ENCODE measurements at places on chromosomes 7 and 10.

GRCh38 chr10:11468126-11468742 lies 143.2 kb downstream of the USP6NL start:
- DNase-seq = no peak

DNA sequence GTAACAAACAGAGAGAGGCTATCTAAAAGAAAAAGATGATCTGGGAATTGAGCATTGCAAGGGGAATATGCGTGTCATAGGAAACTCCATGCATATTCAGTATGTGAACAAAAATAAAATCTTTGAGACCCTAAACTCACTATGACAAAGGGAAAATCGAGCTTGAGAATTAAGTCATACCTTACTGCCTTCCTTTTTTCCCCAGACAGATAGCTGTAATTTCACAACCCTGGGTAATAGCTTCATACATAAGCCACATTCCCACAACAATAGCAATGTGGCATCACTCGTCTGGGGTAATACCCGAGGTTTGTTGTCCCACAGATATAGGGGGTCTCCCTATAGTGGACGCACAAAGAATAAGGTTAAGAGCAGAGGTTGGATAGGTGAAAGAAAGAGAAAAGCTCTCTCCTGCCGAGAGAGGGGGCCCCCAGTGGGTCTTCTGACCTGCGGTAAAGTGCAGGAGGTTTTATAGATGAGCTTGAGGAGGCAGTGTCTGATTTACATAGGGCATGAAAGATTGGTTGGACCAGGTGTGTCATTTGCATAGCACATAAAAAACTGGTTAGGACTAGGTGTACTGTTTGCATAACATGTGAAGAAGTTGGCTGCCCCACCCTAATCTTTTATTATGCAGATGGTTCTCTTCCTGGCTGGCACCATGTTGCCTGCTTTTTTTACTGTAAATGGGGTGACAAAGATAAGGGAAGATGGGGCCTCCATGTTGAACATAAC lies 11.6 kb downstream of the CYP3A43 start:
- no peak for DNase-seq

DNA sequence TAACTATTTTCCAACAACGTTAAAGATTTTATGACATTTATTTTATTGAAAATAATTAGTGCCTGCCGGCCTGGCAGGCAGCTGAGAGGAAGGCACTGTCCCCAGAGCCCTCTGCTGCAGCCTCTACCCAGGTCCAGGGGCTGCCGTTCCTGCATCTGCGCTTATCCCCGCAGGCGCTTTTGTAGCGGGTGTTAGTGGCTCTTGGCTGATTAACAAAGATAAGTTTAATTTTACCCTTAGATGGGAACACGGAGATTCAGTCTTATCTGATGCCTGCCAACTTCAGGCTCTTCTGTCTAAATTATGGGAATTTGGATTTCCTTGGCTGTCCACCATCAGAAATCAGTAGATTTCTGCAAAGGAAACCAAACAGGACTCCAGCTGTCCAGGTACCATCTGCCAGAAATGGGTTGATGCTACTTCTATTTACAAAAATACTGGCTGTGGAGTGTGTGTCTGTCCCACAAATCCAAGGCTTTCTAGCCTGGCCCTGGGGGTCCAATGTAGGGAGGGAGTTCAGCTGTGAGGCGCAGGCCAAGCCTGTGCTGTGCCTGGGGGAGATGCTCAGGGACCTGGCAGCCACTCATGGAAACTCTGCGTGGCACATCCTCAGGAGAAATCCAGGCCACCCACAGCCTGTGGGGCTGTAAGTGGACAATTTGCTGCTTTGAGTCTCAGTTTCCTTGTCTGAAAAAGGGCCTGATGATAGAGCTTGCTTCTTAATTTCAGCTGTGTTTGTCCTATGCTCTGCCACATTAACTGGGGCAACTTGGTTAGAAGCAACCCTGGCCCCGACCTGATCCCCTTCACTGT lies 62.0 kb upstream of the IGFBP3 start:
- no peak for DNase-seq

DNA sequence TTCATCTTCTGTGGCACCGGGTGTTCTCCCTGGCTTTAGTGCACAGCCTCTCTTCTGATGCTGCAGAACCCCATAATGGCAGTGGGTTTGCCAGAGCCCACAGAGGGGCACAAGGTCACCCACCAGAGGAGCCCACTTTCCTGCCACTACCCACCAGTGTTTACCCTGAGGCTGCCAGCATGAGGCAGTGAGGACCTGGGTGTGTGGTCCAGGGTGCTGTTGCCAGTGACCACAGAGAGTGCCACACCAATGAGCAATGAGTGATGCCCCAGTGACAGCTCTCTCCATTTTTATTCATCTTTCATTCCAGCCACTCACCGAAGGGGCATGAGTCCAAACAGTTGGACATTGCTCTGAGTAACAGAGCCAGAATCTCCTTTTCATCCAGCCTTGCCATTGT lies 34.8 kb downstream of the MTURN start:
- no peak for DNase-seq

DNA sequence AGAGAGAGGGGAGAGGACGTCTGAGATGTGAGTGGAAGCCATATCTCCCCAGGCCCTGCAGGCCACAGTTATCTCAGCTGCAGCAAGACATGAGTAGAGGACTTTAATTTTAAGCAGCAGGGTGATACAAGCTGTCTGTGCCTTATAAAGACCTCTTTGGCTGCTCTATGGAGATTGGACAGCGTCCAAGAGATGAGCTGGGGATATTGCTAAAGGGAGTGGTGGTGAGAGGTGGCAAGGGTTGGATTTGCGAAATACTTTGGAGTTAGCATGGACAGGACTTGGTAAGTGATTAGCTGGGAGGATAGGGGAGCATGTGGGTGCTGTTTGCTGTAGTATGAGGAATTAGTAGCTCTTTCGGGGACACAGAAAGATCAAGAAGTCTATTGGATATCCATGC lies 191.8 kb downstream of the CACNB2 start:
- DNase-seq = no peak

GRCh38 chr10:114310346-114310745 lies 71.3 kb downstream of the VWA2 start:
- no peak for DNase-seq

GRCh38 chr10:44180321-44181168 lies 204.4 kb downstream of the CXCL12 start:
- no peak for DNase-seq

DNA sequence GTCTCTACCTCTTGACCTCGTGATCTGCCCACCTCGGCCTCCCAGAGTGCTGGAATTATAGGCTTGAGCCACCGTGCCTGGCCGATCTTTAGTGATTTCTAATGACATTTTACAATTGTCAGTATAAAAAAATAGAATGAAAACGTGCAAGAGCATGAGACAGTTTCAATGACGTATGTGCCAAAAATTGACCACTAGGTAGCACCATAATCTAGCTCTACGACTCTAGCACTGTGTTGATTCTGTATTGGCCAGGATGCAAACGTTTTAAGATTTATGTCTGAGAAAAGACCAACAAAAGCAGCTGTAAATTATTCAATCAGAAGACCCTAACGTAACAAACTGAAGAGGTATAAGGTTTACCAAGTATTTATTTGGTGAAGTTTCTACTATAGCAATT lies 25.4 kb upstream of the EXOC6 start:
- no peak for DNase-seq

DNA sequence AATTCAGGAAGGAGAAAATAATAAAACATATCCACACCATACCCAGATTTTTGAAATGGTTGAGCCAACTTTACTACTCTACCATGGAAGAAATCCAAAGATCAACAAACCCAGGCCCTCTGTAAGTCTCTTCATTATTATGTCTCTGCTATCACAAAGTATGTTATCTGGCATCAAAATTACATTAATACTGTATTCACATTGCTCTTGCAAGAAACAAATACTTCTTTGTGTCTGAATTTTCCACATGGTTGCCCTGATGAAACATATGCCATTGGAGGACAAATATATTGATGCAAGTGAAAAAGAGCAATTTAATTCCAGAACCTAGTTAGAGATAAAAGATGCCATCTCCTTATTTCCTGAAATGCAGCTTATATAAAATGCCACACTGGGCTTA lies 204.0 kb downstream of the FZD1 start:
- no peak for DNase-seq

- DNase-seq = no peak
Measured at GRCh38 chr10:24463611-24464426, 254.9 kb downstream of the KIAA1217 start.

DNA sequence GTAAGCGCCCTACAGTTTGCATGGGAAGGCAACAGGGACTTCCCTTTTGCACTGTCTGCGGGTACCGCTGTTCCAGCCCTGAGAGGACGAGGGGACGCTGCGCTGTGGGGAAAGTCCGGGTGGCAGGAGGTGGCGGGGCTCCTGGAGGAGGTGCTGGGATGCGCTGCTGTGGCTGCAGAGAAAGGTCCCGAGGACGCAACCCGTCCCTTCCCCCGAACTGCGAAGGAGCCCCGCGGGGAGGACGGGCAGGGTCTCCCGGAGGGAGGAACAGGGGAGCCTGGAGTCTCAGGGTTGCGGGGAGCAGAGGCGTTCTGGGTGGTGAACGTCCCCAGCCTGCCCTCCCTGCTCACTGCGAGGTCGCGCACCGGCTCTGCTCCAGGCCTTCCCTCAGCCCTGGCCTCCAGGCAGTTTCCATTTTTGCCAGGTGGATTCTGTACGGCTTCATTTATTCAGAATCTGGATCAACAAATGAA lies 91.6 kb downstream of the CXCL12 start:
- DNase-seq = no peak

GRCh38 chr7:128872394-128872824 lies 9.8 kb downstream of the ATP6V1F start:
- no peak for DNase-seq

DNA sequence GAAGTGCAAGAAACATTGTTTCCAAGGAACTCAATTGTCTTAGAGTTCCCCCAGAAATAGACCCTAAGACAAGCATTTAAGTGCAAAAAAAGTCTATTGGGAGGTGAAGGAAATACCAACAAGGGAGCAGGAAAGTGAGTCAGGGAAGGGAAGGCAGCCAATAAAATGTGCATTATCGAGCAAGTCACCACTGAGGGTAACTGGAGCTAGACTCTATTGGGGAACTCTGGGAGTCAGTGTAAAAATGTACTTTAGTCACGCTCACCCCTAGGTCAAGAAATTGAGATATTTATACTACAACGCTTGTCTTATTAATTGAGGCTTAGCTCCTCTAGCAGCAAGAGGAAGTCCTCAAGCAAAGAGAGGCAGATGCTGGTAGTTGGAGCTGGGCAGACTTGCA lies 137.7 kb downstream of the RTKN2 start:
- DNase-seq = no peak

GRCh38 chr7:41206267-41206666 lies 496.6 kb downstream of the INHBA start:
- DNase-seq = no peak

DNA sequence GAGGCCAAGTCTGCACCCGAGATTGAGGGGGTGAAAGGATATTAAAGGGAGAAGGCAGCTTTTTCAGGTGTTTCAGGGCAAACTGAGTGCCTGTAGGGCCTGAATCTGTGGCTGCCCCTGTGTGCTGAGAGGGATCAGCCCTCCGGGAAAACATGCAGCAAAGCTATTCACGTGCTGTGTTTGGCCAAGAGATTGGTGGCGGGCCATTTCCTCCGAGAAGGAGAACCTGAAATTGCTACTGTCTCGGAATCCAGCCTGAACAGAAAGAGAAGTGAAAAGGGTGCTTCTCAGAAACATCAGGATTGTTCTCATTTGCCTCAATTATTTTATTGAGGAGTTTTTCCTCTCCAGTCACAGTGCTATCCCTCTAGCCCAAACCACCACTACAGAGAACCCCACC lies 16.0 kb downstream of the GIMAP5 start:
- DNase-seq = no peak

GRCh38 chr7:95772771-95773581 lies 622 bp downstream of the DYNC1I1 start:
- no peak for DNase-seq

DNA sequence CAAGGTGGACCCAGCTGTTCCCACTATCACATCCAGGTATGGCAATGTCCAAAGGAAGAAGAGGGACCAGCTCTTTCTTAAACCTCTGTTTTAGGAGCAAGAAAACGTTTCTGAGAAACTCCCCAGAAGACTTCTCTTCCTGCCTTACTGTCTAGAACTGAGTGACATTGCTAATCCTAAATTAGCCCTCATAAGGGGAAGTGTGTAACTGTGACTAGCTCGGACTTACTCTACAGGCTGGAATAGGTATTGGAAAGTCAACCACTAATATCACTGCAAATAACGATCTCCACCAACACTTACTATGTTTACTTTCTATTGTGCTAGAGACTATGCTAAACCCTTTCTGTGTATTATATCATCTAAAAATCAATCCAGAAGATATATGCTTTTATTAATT lies 49.9 kb upstream of the RELN start:
- DNase-seq = no peak

GRCh38 chr7:93933156-93933555 lies 11.6 kb downstream of the GNG11 start:
- DNase-seq = no peak

GRCh38 chr10:5419466-5420094 lies 7.2 kb downstream of the NET1 start:
- no peak for DNase-seq

GRCh38 chr7:11707606-11708193 lies 124.3 kb downstream of the THSD7A start:
- no peak for DNase-seq

- no peak for DNase-seq
Measured at GRCh38 chr7:48112401-48113165, 23.5 kb downstream of the UPP1 start.

- no peak for DNase-seq
Measured at GRCh38 chr7:92633211-92633906, 43.2 kb upstream of the FAM133B start.

DNA sequence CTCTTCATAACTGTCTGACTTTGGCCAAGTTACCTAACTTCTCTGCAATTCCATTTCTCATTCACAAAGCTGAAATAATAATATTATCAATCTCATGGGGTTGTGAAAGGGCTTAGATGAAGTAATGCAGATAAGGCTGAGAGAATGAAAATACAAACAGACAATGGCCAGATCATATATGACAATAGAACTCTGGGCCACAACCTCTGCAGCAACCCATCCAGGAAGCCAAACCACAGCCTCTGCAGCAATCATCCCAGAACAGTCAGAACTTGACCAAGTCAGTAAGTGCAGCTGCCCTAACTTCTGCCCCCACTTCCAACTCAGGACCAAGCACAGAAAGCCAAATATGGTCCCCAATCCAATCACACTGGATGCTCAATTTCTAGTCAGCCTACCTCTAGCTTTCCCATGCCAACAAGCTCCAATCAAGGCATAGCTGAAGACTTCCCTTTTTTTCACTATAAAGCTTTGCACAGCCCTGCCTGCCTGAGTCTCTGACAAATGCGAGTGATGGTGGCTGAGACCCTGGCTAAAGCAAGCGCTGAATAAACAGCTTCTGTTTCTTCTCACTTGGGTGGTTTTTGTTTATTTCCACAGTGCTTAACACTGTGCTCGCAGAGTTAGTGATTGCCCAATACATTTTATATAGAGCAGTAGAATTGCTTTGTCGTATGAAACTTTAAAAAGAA lies 34.8 kb upstream of the TNPO3 start:
- DNase-seq = no peak

GRCh38 chr7:137507096-137507495 lies 163.6 kb upstream of the PTN start:
- DNase-seq = no peak

DNA sequence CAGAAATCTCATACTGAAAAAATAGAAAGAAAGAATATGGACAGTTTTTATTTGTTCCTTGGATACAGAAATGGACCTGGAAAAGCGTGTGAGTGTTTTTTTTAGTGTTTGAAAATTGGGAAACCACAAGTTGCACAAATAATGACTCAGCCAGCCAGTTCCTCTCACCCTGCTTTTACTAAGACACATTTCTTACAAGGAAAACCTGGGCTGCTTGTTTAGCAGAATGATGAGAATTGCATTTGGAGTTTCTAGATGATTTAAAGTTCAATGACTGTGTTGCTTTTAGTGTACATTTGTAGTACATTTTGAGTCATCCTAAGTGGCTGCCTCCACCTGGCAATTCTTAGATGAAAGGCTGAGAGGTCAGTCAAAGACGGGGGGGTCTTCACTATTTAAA lies 218.7 kb downstream of the ABCA13 start:
- no peak for DNase-seq
